NCI-H2029 treated with DMSO at 0.1 percent for 48 hours (cell line): ENCODE measurements at places on chromosomes 13 and 19.

- peak; percentile 14 for DNase-seq
These were observed 20.3 kb upstream of the TRIM13 start for GRCh38 chr13:49976314-49977258.

GRCh38 chr19:11088506-11089253, 583 bp upstream of the LDLR start:
- peak; percentile 69 for DNase-seq

GRCh38 chr13:112098699-112099098, 31.8 kb downstream of the SOX1 start:
- no peak for DNase-seq

GRCh38 chr13:49220036-49220855, at the start of gene MLNR:
Gene MLNR (plus strand): TSS chr13:49220338. CDS start chr13:49220338, 0 bp downstream.
- DNase-seq: no peak

DNA sequence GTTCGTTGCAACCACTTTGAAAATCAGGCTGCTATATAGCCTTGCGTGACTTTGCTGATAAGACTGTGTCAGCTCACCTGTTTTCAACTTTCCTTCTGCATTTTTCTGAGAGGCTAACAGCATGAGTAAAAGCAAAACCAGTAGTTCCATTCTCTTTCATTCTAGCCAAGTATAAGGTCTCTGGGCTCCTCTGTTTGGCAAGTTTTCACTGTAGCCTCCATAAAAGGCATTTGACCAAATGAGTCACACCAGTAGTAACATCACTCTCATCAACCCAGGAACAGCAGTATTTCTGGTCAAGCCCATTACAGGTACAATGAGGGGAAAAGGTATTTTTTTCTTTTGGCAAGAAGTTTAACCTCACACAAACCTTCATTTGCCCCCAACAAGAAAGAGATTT, 1149.8 kb upstream of the MIR17HG start:
- DNase-seq: no peak

DNA sequence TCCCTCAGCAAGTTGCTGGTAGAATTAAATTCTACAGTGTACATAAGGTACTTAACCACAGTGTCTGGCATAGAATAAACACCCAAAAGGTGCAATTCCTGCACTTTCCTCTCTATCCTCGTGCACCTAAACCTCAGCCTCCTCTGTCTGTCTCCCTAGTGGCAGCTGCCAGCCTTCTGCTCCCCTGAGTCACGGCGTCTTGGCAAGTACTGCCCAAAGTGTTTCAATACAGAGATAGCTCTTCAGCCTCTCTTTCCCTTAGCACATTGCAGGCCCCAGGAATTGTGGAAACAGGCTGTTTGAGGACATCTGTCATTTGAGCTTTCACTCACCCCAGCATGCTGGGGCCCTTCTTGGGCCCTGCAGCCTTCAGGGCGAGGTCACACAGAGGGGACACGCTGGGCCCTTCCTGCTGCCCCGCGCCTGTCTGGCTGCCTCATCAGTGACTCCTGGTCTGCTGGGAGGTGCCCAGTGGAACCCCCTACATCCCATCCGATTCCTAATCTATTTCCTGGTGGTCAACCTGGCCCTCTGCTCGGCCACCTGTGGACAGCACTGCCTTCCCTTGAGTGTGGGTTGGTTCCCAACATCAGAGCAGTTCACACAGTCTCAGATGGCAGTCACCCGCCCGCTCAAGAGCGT, 19.3 kb downstream of the COL4A2 start:
- no peak for DNase-seq

GRCh38 chr19:5293612-5294378, 46.8 kb downstream of the PTPRS start:
- no peak for DNase-seq

GRCh38 chr19:29256516-29256915, 43.6 kb upstream of the UQCRFS1 start:
- DNase-seq: no peak

DNA sequence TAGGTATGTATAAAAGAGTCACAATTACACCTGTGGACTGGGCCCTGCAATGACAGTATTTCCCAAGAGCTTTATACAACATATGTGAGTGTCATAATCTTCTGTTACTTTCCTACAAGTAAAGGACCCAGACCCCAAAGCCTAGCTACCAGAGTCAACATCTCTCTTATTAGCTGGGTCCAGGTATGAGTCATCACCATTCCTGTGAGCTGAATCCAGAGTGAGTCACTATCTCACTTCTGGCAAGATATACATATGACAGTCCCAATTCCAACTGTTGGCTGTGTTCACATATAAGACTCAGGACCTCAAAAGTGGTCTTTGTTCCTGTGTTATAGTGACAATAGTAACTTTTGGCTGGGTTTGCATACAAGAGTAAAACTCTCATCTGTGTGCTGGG, 46.7 kb downstream of the ZNF729 start:
- no peak for DNase-seq

DNA sequence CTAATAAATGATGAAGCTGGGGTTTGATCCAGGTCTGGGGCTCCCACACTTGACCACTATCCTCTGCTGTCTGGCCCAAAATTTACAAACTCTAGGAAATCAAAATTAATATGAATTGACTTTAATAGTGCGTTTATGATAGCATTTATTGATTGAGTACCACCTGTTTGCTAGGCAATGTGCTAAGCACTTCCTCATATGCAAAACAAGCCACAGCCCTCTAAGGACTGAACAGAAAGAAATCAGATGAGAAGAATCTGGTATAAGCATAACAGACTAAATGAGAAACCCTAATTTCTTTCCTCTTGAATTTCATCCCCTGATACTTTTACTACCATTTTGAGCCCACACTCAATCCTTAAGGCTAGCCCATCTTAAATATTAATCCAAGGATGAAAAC, 6.6 kb upstream of the MLNR start:
- no peak for DNase-seq

DNA sequence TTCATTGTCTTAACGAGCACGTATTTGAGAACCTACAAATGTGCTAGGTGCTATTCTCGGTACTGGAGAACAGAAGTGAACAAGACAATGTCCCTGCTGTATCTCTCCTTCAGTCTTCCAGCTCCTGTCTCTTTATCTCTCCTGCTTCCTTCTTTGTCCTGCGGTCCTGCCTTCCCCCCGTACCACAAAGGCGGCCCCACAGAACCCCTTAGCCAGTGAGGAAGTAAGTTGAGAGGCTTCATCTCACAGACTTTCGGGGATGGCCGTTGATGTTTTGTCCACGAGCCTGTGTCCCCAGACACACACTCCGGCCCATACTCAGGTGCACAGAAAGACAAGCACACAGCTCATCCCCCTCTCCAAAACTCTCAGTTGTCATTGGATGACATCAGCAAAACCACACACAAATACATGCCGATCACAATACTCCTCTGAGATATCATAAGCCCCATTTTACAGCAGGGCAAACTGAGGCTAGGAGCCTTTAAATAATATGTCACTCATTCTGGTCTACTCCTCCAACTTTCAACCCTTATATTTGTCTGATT, 507 bp upstream of the SWSAP1 start:
- no peak for DNase-seq

- no peak for DNase-seq
These were observed 22.9 kb downstream of the OLFM2 start for GRCh38 chr19:9913237-9914000.

DNA sequence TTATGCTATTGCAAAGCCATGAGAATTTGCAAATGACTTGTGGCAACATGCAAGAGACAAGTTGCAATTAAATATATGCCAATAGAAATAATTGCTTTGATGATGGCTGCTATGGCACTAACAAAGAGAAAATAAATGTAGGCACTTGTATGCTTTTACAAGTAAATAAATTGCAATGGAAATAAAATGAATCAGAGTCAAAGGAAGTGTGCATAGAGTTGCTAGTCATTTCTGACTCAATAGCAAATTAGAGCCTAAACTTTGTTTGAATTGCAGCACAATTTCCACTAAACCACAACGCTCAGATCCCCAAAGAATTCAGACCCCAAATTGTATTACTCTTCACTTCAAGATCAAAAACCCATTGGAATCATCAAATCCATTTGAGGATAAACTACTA, 792.1 kb upstream of the ARGLU1 start:
- DNase-seq: no peak

- no peak for DNase-seq
These were observed 36.9 kb downstream of the RASA3 start for GRCh38 chr13:114095486-114095885.

DNA sequence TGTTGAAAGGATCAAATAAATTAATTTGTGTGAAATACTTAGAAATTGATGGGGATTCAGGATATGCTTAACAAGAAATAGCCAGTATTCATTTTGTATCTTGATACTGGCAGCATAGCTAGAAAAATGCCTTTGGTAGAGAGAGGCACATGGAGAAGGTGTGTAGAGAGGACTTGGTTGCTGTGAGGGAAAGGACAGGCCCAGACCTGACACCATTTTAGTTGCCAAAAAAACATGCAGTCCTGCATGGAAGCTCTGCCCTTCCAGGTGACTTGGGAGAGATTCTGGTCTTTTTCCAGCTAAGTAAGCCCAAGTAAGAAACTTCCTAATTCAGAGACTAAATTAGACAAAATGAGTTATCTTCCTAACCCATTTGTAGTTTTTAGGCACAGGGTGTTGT, 335.0 kb downstream of the RFC3 start:
- DNase-seq: no peak

- DNase-seq: no peak
These were observed 1635.8 kb downstream of the PCDH9 start for GRCh38 chr13:65594298-65594781.

GRCh38 chr13:49812812-49813211, 20.3 kb upstream of the KPNA3 start:
- no peak for DNase-seq

GRCh38 chr19:30848636-30849425, 476.6 kb downstream of the ZNF536 start:
- no peak for DNase-seq

- DNase-seq: no peak
These were observed 40.5 kb upstream of the TPM4 start for GRCh38 chr19:16035601-16036297.

DNA sequence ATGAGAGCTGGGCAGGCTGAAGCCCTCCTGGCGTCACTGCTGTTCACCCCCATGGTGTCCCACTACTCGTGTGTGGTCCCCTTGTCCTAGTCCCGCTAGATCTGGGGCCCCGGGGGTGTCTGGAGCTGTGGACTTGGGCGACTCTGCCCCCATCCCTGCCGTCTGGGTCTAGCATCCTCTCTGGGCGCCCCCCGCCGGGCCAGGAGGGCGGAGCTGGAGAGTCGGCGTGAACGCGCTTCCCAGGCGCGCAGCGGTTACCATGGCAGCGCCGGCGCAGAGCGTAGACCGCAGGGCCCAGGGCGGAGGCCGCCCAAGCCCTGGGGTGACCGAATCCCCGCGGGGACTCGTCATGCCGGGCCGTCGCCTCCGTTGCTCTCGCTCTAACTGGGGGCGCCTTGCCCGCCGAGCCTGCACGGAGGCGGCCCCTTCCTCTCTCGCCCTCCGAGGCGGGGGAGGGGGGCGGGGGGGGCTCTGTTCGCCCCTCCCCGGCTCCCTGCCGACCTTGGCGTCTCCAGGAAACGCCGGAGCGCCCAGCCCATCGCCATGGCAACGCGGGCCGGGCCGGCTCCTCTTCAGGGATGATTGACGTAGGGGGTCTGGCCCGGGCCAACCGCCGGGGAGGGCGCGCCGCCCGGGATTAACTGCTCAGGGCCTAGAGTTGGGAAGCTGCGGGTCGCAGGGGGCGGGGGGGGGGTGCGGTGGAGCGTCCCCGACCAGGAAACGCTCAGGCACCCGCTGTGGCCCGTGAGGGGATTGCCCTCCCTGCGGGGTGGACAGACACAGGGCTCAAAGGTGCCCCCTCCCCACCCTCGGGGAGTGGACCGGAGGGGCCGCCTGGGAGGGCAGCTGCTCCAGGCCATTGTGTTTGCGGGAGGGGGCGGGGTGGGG, 8.9 kb downstream of the ISYNA1 start:
- DNase-seq: peak; percentile 59

DNA sequence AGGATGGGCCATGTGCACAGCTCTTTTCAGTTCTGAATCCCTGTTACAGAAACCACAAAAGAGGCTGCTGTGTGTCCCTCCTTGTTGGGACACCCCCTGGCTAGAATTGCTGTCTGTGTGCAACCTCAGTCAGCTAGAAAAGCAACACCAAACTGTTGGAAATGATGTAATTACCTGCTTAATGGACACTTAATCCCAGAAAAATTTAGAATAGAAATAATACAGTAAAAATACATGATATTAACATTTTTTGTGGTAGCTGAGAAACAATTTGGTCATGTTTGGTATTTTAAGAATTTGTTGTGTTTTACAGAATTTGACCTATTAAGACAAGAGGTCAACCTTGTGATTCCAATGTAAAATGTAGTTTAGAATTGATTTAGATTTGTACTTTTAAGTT, 46.8 kb downstream of the FAM124A start:
- DNase-seq: no peak
